ENCODE measurements at places on chromosomes 7 and 10. TPM values are rescaled to one million over a fixed set of nuclear protein-coding genes. Genes with fewer than 3 reads are reported as not detected.

CHST3 gene
- total RNA-seq = 61.9 TPM

IDI2 gene
- 0.09 TPM for total RNA-seq

NAT16 gene
- total RNA-seq = 0.19 TPM

CXCL12 gene
- total RNA-seq = 0.25 TPM

SUV39H2 gene
- 18.8 TPM for total RNA-seq

AP1S1 gene
- total RNA-seq = 161 TPM

CC2D2B gene
- 0.44 TPM for total RNA-seq

BAIAP2L1 gene
- 38.0 TPM for total RNA-seq

GIMAP5 gene
- not detected for total RNA-seq

DUSP5 gene
- total RNA-seq = 134 TPM

C1QL3 gene
- not detected for total RNA-seq

FGFBP3 gene
- 2.6 TPM for total RNA-seq

NPC1L1 gene
- total RNA-seq = 0.06 TPM

GPC2 gene
- 0.34 TPM for total RNA-seq

CEP55 gene
- total RNA-seq = 60.9 TPM

FOXI2 gene
- total RNA-seq = not detected

SLC39A12 gene
- not detected for total RNA-seq

ARHGAP19 gene
- 4.9 TPM for total RNA-seq

ANXA8L1 gene
- 122 TPM for total RNA-seq

CALML3 gene
- total RNA-seq = not detected

PHYHIPL gene
- 0.53 TPM for total RNA-seq

ACBD7 gene
- total RNA-seq = 1.1 TPM

HOXA4 gene
- 1.9 TPM for total RNA-seq

CFAP70 gene
- 0.17 TPM for total RNA-seq

CDC14C gene
- 0.03 TPM for total RNA-seq

CRYGN gene
- total RNA-seq = not detected

FKBP6 gene
- not detected for total RNA-seq

EBF3 gene
- total RNA-seq = 0.20 TPM

SPDYE11 gene
- total RNA-seq = not detected

FUOM gene
- total RNA-seq = 18.2 TPM
